Fibroblast of skin of back (primary cell): ENCODE measurements at places on chromosomes 4 and X.

DNA sequence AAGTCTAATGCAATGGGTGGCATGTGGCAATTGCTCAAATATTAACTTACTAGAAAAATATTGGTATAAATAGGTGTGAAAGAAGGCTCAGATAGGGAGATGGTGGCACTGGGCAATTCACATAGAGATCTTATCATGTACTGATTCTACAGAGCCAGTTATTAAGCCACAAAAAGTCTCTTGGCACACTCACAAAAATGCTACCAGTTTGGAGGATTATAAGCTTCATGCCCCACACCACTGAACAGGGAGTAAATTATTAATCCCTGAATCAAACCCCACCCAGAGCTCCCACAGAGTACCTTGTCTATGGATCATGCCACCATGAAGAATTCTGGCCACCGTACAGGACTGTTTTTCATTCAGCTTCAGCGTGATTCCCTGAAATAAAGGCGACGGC lies 13.8 kb downstream of the MPP1 start:
- no peak for DNase-seq

- no peak for DNase-seq
Measured at GRCh38 chr4:147826288-147826646, 94.4 kb downstream of the ARHGAP10 start.

DNA sequence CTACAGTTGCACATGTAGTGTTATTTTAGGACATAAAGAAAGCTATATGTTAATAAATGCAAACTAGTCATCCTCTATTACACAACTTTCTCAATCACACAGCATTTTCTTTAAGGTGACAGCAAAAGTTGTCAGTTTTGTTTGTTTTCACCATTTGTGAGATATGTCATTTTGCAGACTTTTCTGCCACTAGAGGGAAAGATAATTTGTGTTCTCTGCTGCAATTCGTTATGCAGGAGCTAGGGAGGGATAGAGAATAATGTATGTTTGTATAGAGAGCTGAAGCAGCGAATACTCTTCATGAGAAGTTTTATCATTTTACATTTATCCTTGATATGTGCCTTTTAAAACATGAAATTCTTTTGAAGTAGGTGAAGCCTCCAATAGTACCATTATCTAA lies 670.6 kb upstream of the ATOH1 start:
- no peak for DNase-seq

DNA sequence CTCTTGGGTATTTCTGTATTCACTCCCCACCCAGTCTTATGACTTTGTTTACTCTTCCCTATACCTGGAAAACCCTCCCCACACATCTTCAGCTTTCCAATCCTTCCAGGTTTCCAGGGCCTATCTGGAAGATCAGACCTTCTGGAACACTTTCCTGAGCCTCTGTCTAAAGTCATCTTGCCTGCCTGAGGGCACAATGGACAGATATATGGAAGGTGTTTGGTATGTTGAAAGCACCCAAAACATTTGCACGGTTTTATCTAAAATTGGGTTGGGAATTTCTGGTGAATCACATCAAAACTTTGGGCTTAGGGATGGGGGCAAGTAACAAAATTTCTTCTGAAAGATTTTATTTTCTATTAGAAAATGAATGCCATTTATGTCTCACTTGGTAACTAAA lies 16.0 kb downstream of the CLDN2 start:
- DNase-seq = no peak

GRCh38 chr4:1246901-1247863 lies 1.7 kb downstream of the CTBP1 start:
- DNase-seq = peak; percentile 29

DNA sequence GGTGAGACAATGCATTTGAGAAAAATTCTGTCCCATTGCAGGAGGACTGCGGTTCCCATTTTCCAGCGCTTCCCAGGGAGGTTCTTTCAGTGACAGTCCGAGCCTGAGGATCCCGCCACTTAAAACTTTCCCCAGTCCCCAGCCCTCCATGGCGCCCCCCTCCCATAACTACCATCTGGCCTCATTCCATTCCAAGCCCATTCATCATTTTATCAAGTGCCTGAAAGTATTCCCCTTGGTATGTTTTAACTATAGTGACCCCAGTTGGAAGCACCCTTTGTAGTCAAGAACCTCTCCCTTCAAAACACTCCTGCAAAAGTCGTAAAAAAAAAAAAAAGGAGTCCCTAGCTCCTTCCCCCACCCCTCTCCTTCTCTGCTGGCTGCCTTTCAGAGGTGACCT lies 1.2 kb downstream of the RASL11B start:
- no peak for DNase-seq

GRCh38 chr4:11596989-11597388 lies 168.3 kb upstream of the HS3ST1 start:
- DNase-seq = no peak

DNA sequence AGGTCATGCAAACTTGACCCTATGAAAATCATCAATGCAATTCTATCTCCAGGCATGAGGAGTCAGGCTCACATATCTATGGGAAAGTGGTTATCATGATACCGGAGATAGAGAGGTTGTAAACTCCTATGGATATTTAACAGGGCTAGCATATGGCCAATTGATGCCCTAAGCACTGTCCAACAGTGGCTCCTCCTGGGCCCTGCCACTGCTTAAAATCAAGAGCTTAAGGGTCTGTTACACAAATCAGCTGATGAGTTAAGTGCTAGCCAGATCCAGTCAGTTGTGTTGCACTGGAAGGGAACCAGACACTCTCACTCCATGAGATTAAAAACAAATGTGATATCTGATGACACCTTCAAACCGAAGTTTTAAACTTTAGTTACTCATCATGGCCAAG lies 337.6 kb downstream of the STIM2 start:
- DNase-seq = no peak

DNA sequence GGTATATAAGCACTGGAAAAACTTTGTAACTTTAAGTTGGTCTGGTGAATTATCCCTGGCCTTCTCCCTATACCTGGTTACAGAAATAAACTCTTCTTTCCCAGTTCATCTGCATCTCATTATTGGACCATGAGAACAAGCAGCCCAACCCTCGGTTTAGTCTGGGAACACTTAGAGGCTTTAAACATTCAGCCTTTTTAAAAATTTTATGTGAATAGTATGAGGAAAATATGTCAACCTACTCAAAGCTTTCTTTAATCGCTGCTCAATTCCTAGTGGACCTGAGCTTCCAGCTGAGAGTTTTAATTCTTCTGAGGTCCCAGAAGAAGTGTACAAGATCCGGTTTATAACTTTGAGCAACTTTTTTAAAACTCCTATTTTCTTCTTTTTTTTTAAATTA lies 358.6 kb upstream of the NOCT start:
- no peak for DNase-seq

DNA sequence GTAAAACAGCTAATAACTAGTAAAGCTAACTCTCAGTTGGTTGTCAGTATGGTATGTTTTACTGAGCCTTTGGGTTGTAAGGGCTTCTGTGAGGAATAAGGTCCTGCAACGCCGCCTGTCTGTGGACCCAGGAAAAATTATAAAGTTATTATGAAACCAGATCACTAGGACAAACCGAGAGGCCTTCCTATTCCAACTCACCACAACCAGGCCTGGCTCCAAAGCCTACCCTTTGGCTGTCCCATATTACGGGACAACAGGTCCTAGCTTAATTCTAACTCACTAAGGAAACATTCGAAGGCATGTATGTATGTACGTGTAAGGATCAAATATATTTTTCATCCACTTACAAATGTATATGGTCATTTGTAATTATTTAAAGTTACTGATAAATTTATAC lies 1.4 kb downstream of the ANKRD17 start:
- peak; percentile 86 for DNase-seq
